Right ventricle myocardium superior (tissue), 1 donor: ENCODE measurements at places on chromosomes 12 and 14. TPM values are rescaled to one million over a fixed set of nuclear protein-coding genes. Genes with fewer than 3 reads are reported as not detected.

NTS gene
- not detected for total RNA-seq

MYF5 gene
- total RNA-seq: not detected

C3AR1 gene
- 7.3 TPM for total RNA-seq

TOMM20L gene
- not detected for total RNA-seq
